ENCODE measurements at places on chromosomes 13 and 19.
A peak's percentile ranks its signal among the peaks of the same experiment; 100 is the strongest.

GRCh38 chr19:10567656-10568055 is 1.1 kb downstream of the CDKN2D start:
- no peak for DNase-seq

DNA sequence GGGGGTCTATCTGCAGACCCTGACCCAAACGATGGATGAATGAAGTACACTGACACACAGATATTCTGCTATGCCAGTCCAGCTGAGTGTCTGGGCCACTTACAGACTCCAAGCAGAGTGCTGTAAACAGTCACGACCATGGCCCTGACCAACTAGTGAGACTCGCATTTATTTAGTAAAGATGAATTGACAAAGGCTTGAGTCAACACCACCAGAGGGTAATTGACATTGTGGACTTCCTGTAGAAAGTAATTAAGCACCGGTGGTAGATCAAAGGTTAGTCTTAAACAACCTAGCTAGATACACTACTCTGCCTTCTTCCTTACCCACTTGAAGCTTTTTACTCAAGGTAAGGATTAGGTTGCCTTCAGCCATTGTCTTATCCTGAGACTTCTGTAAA is 63.4 kb upstream of the KPNA3 start:
- no peak for DNase-seq

DNA sequence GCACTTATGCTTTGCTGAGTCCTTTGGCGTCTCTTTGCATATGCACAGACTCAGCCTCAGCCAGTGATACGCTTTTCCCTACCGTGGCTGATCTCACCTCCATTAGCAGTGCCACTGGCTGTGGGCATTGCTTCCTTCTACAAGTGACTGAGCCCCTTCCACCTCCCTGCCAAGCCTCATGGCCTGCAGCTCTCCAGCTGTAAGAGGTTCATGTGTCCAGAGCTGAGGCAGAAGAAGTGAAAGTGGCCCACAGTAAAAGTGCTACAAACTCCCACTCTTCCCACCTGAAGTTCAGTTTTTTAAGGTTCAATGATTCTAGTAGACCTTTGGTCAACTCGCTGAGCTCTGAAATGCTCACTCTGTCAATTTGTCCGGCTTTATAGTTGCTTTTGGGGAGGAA is 44.7 kb downstream of the SMARCA4 start:
- DNase-seq, result no peak

GRCh38 chr13:26500618-26501320 is 56.7 kb upstream of the WASF3 start:
- no peak for DNase-seq

GRCh38 chr19:50333235-50333736 is 4.1 kb upstream of the KCNC3 start:
- peak; percentile 93 for DNase-seq

DNA sequence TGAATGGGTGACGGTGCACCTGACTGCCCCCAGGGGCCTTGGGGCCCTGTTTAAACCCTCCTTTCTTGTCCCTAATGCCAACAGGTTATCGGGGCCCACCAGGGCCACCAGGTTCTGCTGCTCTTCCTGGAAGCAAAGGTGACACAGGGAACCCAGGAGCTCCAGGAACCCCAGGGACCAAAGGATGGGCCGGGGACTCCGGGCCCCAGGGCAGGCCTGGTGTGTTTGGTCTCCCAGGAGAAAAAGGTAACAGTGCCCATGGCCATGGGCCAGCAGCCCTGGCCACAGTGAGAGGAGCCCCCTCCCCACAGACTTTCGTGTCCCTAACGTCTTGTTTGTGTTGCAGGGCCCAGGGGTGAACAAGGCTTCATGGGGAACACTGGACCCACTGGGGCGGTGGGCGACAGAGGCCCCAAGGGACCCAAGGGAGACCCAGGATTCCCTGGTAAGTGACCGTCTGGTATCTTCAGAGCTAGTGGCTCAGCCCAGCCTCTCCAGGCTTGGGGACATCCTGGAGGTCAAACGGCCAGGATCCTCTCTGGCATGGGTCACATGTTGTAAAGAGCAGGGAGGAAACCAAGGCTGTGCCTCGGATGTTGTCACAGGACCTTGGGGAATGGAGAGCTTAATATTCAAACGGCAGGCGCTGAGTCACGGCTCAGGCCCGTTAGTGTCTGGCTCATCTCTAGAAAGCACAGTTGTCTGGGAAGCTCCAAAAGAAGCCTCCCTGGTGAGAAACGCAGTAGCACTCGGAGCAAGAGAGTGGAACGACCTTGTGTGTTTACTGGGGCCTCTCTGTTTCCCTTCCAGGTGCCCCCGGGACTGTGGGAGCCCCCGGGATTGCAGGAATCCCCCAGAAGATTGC is 58.3 kb downstream of the RAB20 start:
- DNase-seq, result no peak

- no peak for DNase-seq
These were observed 173.2 kb downstream of the FLT1 start for GRCh38 chr13:28321756-28322155.

GRCh38 chr13:52179925-52180324 is 20.5 kb upstream of the NEK3 start:
- DNase-seq, result no peak

DNA sequence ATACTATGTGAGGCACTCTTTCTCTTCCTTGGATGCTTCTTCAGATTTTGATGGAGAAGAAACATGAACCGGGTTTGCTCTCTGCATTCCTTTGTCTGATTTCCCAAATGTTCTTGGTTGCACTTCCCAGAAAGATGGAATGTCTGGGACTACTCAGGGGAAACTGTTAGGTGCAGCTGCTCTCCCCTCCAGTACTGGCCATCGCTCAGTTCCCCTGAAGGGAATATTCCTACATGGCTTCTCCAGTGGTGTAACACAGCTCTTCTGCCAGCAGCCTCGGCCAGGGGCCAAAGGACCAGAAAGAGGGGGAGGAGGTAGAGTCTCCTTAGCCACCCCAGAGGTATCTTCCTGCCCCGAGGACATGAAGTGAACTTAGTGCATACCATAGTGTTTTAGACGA is 33.5 kb upstream of the SPRY2 start:
- peak; percentile 62 for DNase-seq

- DNase-seq, result peak; percentile 83
These were observed 30.2 kb upstream of the EVI5L start for GRCh38 chr19:7799640-7800355.

DNA sequence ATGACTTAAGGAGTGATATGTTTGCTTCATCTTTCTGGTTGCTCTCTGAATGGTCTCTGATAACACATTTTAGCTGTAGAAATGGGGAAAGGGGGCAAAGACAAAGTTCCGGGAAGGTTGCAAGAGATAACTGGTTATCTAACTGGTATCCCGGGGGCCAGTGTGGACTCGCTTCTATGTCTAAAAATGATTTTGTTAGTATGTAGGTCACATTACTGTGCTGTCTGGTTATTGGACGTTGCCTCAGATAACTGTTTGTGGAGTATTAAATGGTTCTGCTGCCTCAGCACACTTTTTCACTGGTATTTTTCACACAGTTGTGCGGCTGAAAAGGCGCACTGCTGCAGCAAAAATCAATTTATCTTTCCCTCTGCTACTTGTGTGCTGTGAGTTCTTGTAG is 63.0 kb upstream of the ZNF536 start:
- DNase-seq, result no peak

GRCh38 chr13:30172593-30173302 is 134.6 kb downstream of the KATNAL1 start:
- no peak for DNase-seq

DNA sequence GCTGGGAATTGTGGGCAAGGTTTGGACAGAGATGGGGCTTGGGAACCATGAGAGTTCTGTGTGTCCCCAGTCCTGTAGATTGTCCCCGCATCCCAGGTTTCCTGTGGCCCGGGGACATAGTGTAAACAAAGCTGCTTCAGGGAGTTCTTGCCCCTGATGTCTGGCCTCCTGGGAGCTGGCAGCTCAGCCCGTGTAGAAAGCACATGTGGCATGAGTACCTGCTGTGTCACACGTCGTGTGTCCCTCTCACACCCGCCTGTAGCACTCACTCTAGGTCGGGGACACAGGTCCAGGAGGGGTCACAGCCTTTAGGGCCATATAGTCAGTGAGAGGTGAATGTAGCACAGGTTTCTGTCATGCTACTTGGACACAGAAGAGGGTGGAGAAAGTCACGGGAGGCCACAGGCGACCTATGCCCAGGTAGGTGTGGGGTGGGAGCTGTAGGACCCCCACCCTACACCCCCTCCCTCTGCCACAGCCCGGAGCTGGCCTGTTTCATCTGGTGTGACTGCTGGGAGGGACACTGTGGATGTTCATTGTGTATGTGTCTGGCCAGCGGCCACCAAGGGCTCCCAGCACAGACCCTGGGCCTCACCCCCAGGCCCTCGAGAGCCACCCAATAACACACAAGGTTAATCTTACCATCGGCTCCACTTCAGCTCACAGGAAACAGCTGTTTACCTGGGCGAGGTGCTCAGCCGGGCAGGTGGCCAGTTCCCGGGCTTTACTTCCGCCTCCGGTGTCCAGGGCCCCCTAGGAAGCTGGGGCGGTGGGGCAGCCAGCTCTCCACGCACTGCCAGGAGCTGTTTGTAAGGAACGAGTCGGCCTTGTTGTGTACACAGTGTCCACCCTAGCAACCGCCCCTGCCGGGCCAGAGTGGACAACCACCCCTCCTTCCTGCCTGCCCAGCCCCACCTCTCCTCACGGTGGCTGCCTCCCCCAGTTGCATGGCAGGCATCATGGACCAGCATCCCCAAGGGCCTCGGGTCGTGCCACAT is 49.7 kb downstream of the COMP start:
- DNase-seq, result peak; percentile 46

- DNase-seq, result no peak
These were observed 125.2 kb downstream of the RAB20 start for GRCh38 chr13:110436276-110436675.

DNA sequence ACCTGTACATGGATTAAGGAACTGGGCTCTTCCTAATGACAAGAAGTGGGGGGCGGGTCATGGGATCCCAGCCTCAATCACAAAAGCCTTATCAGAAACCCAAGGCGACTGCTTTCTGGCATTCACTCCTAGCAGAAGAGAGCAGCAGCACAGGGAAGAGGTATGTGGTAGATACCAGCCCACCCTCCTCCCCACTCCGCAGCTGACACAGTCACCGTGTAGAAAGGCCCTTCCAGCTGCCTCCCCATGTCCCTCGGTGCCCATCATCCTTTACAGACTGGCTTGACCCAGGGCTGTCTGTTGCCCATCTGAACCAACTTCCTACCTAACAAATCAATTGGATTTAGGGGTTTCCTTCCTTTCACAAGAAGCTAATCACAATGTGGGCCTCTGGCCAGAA is 3.1 kb upstream of the DHRS12 start:
- DNase-seq, result no peak

GRCh38 chr13:57346786-57347185 is 179.8 kb downstream of the PRR20E start:
- no peak for DNase-seq

- no peak for DNase-seq
These were observed 4.6 kb upstream of the LYPD5 start for GRCh38 chr19:43806848-43807247.

DNA sequence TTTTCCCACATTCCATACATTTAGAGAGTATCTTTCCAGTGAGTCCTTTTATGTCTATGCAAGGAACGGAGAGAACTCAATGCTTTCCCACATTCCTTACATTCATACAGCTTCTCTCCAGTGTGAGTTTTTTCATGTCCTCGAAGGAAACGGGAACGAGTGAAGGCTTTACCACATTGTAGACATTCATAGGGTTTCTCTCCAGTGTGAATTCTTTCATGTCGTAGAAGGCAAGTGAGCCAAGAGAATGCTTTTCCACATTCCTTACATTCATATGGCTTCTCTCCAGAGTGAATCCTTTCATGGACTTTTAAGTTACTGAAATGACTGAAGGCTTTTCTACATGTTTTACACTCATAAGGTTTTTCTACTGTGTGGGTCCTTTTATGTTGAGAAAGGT is 17.1 kb downstream of the ZNF823 start:
- no peak for DNase-seq

DNA sequence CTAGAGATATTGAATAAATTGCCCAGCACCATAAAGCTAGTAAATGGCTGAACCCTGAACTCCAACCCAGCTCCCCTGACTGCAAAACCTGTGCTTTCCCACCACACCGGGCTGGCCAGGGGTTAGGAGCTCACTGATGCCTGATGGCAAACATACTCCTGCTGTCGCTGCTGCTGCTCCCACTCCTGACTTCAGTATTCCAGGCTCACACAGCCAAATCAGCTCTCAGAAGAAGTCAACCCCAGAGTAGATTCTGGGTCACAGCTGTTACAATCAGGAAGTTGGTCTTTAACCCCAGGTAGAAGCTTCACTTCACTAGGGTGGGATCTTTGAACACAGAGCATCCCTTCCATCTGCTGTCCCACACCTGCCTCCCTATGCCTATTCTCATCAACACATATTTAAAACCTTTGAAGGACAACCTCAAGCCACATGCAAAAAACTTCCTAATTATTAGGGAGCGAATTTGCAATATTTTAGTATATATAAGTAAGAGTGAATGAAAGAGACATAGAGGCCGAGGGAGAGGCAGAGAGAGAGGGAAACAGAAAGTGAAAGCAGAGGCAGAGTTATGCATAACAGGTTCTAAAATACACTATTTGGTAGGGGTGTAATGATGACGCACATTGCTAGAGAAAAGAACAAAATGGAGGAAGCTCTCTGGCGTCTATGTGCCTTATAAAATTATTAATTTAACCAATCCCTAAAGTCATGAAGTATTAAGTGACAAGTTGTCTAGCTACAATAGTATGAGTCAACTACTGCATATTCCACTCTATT is 99.4 kb upstream of the SERP2 start:
- DNase-seq, result no peak

GRCh38 chr13:31998131-31998530 is 33.4 kb upstream of the FRY start:
- no peak for DNase-seq

- no peak for DNase-seq
These were observed 219.7 kb downstream of the LMO7 start for GRCh38 chr13:75855847-75856246.

- no peak for DNase-seq
These were observed 56.5 kb downstream of the F2RL3 start for GRCh38 chr19:16945364-16945714.

GRCh38 chr13:111335298-111335697 is 14.9 kb downstream of the TEX29 start:
- DNase-seq, result no peak

DNA sequence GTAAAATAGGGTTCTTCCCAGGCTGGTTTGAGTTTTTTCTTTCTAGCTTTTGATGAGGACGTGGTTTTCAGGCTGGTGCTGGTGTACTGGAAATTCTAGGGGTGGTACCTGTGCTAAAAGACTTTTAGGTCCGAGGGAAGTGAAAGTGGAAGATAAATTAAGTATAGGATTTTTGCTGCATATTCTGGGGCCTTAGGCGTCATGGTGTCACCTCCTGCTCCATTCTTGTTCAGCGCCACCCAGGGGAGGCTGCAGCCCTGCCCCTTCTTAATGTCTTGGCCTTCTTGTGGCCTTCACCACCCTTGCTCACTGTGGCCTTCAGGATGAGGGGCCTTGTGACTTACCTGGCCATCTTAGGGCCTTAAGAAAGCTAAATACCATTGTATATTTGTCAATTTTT is 12.4 kb downstream of the ZNF552 start:
- no peak for DNase-seq

- DNase-seq, result no peak
These were observed 2.8 kb downstream of the SWSAP1 start for GRCh38 chr19:11377237-11377636.

GRCh38 chr13:108742701-108743451 is 113.5 kb downstream of the MYO16 start:
- DNase-seq, result no peak
